Mammary epithelial cell (primary cell): ENCODE measurements at places on chromosomes 11 and 22. TPM values are rescaled to one million over a fixed set of nuclear protein-coding genes. Genes with fewer than 3 reads are reported as not detected.

DNA sequence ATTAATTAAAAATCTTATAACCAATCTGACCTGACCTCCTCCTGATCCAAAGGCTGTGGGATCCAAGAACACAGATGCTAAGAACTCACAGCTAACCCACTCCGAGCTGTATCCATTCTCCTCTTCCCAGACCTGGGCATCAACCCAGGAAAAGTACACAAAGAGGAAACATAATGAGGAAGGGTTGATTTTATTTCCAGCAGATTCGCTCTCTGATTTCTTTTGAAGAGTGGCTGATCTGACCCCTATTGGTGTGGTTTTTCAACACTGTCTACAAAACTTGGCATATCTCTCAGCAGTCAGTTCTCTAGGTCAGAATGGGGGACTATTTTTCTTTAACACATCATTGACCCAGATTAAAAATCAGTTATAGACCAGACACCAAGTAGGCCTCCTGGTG, 201.9 kb upstream of the UBASH3B start:
- no peak for DNase-seq

DNA sequence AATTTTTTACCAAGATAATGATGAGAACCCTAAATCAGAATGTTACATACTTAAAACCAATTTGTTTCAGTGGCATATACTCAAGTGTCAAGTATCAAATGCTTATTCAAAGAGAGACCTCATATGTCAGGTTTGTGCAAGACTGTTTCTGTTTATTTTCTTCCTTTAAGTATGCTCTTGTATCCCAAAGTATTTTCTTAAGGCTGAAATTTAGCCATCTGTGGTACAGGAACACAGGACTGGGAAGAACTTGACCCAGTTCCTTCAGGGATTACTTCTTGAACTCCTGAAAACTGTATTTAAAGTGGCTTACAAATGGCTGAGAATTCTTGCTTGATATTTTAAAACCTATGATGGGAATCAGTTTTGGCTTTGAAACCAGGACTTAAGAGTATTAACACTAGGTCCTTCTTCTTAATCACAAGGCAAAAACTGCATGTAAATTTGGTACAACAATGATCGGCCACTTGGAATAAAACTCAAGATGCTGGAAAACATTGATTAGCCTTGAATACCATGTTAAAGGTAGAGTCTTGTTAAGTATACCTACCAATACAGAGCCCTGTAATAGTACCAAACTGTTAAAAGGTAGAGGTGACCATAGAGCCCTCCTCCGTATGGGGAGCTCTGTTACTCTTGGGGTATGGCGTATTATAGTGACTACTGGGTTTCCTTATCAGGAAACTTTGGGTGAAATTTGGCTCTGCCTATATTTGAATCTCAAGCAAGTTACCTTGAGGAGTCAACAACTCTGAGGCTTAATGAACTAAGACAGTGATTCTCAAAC, 95.9 kb downstream of the BLID start:
- DNase-seq = no peak

- no peak for DNase-seq
These were observed 39.3 kb downstream of the ETS1 start for GRCh38 chr11:128547946-128548648.

GRCh38 chr22:49418943-49419342, 408.7 kb downstream of the BRD1 start:
- DNase-seq = no peak

- peak; percentile 29 for DNase-seq
These were observed 94.4 kb downstream of the SLC1A2 start for GRCh38 chr11:35324981-35325380.

DGCR6 gene
- 1.1 TPM for polyA plus RNA-seq

GRCh38 chr11:64757549-64758329, 2.0 kb downstream of the PYGM start:
- no peak for DNase-seq
